ENCODE measurements at places on chromosomes 11 and 22.

DNA sequence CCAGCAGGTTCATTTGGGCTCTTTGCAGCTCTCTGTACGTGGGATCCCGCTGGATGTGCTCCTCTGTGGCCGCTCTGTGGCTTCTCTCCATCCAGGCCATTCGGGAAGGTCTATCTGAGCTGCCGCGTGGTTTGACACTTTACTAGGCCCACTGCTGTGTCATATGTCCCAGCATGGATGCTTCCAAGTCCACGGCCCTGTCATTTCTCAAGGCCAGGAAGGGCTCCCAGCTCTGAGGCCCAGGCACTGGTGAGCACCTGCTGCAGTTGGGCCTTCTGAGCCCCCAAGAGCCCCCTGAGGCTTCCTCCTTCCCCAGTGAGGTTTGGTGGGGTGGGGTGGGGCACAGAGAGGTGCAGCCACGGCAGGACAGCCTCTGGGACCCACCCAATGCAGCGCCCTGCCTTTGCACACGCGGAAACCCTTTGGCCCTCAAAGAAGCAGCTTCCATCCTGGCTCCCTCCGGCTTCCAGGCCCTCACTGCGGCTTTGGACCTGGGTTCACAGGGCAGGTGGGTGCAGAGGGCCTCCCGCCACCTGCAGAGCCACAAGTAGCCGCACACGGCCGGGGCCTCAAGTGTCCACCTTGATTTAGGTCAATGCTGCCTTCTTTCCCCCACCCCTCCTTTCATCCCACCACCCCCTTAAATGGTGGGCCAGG, 44.5 kb upstream of the FGF3 start:
- no peak for DNase-seq

GRCh38 chr22:37396488-37397084, 30.7 kb downstream of the ELFN2 start:
- no peak for DNase-seq

- DNase-seq = no peak
Measured at GRCh38 chr22:44201665-44202064, 20.9 kb downstream of the PARVG start.

- DNase-seq = no peak
Measured at GRCh38 chr22:28710107-28710506, 30.5 kb upstream of the TTC28 start.

- no peak for DNase-seq
Measured at GRCh38 chr11:78763664-78764063, 189.0 kb upstream of the NARS2 start.

GRCh38 chr22:41382610-41383009, 868 bp downstream of the TEF start:
- no peak for DNase-seq

DNA sequence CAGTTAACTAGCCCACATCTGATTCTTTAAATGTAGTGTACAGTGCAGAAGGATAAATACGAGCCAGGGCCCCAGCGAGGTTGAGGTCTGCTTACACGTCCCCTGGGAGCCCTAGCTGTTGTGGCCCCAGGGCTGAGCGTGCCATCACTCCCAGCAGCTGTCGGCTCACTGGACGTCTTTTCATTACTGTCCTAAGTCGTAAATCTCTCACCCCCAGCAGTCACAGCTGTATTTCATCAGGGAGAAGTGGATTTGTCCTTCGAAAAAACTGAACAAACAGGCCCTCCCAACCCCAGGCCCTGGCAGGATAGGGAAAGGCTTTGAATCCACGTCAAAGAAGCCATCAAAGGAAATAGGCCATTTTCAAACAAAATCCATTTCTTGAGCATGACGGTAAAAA, 110.4 kb upstream of the CSNK2A3 start:
- no peak for DNase-seq

DNA sequence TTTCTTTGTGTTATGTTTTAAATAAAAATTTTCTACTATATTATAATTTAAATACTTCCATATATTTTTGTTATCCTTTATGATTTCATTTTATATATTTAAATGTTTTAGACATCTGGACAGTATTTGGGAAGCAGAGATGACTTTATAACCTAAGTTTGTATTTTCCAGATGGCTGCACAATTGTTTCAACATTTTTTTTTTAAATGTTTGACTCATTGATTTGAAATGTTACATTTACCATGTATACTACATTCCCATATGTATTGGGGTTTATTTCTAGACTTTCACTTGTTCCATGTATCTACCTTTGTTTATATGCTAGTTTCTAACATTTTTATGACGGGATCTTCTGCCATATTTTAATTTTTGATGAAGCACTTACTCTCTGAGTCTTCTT, 766.5 kb downstream of the METTL15 start:
- no peak for DNase-seq

GRCh38 chr11:8086571-8086970, 5.6 kb downstream of the TUB start:
- no peak for DNase-seq

DNA sequence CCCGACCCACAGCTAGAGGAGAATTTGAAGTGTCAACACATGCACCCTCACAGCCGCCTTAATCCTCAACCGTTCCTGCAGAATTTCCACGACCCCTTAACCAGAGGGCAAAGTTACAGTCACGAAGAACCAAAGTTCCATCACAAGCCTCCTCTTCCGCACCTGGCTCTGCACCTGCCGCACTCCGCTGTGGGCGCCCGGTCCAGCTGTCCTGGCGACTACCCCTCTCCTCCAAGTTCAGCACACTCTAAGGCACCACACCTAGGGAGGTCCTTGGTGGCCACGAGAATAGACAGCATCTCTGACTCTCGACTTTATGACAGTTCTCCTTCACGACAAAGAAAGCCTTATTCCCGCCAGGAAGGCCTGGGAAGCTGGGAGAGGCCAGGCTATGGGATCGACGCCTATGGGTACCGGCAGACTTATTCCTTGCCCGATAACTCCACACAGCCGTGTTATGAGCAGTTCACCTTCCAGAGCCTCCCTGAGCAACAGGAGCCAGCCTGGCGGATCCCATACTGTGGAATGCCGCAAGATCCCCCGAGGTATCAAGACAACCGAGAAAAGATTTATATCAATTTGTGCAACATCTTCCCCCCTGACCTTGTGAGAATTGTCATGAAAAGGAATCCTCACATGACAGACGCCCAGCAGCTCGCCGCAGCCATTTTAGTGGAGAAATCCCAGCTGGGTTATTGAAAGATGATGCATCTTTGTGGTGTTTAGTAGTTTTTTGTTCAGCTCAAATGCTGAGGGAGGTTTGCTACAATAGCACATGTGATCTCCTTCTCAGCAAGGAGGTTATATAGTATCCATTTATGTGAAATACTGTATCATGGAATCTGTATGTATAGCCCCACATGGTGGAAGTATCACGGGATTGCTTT, 72.1 kb downstream of the ZC3H12C start:
- no peak for DNase-seq

GRCh38 chr22:42655693-42656092, 6.5 kb upstream of the CYB5R3 start:
- no peak for DNase-seq

GRCh38 chr11:115931548-115932083, 427.4 kb upstream of the CADM1 start:
- no peak for DNase-seq

GRCh38 chr11:64324692-64325469, 7.0 kb downstream of the PRDX5 start:
- no peak for DNase-seq

DNA sequence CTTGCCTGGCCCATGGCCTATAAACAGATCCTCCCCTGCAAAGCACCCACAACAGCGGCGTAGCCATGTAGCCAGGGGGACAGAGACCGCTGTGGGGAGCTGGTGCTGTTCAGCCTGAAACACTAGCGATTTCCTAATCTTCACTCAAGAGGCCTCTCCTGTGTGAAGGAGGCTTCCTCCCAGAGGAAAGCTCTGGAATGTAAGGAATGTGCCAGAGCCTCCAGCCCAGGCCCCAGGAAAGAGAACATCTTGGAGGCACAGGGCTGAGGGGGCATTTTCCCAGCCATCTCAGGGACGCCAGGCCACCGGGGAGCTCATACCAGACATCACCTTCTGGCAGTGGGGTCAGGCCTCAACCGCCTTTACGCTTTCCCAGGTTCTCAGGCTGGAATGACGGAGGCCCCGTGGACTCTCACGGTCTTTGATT, 24.0 kb downstream of the MIAT start:
- no peak for DNase-seq

DNA sequence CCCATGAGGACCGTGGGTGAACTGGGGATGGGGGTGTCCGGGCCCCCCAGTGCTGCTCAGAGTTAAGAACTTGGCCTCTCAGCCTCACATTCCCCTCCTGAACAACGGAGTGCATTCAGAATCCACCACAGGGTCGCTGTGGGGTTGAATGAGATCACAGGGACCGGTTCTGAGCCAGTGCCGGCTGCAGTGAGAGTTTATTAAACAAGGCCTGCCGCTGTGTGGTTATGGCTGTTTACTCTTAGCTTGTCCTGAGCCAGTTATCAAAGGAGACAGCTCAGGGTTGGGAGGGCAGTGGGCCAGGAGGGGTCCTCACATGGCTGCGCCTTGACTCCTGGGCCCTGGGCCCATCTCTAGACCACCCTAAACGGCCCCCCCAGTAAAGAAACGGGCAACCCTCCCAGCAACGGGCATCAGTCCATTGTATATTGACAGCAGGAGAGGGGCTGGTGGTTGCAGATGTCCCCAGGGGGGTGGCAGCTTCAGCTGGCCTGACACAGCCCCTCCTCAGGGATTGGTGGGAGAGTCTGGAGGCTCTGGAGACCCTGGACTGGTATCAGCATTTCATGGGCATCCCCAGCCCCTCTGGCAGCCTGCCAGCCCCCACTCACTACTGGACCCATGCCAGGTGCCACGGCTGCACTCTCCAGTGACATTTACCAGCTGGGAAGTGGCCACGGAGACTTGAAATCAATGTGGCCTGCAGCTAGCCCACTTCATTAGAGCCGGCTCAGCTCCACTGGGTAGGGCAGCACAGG, 15.1 kb upstream of the CABP7 start:
- DNase-seq = no peak

GRCh38 chr11:75090671-75091177, 6.0 kb downstream of the OR2AT4 start:
- DNase-seq = no peak

DNA sequence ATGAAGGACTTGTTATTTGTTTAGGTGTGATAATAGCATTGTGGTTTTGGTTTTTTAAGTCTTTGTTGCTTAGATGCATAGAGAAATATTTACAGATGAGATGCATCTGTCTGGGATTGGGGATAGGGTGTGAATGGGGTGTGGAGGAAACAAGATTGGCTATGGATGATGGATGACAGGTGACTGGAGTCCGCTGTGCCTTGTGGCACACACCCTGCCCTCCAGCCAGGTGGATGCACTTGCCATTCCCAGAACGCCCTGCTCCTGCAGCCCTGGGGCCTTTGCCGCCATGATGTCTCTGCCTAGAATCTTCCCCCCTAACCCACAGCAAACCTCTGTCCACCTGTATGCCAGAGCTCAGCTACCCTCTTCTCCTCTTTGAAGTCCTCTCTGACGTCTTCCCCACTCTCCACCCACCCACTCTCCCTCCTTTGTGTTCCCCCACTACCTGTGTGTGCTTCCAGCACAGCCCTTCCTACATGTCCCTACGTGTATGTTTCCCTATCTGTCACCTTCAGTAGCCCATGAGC, 54.7 kb downstream of the WNT11 start:
- no peak for DNase-seq

GRCh38 chr11:128181088-128181480, 406.3 kb downstream of the ETS1 start:
- no peak for DNase-seq

GRCh38 chr22:20602609-20603164, 95.3 kb downstream of the MED15 start:
- no peak for DNase-seq

DNA sequence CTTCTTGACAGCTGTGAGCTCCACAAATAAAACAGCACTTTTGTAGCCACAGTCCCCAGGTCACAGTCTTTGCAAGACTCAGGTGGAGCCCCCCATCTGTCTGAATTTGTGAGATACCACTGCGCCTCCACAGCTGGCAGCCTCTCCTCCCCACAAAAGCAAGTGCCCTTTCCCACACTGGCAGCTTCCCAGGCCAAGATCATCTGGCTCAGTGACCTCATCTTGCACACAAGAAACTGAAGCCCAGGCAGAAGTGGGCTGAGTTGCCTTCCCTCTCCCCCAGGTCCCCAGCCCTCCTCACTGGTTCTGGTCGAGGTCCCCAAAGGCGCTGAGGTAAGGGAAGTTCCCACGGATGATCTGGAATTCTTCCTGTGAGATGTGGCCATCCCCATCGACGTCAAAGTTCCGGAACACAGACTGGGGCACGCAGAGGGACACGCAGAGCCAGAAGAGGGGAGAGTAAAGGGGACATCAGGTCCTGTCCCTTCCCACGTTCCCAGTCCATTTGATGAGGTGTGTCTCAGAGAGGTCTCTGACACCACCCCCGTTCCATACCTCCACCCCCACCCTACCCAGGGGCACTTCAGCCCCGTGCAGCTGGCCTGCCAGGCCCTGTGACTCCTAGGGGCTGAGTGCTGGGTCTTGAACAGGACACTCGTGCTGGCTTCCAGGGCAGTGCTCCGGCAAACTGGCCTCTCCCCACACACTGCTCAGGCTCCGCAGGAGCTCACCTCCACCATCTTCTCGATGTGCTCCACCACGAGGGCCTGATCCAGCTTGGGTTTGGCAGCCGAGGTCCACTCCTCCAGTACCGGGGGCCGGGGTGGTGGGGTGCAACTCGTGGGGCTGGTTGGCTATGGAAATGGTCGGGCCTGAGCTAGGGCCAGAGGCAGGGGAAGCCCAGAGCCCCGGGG, 8.9 kb downstream of the RASGRP2 start:
- no peak for DNase-seq

DNA sequence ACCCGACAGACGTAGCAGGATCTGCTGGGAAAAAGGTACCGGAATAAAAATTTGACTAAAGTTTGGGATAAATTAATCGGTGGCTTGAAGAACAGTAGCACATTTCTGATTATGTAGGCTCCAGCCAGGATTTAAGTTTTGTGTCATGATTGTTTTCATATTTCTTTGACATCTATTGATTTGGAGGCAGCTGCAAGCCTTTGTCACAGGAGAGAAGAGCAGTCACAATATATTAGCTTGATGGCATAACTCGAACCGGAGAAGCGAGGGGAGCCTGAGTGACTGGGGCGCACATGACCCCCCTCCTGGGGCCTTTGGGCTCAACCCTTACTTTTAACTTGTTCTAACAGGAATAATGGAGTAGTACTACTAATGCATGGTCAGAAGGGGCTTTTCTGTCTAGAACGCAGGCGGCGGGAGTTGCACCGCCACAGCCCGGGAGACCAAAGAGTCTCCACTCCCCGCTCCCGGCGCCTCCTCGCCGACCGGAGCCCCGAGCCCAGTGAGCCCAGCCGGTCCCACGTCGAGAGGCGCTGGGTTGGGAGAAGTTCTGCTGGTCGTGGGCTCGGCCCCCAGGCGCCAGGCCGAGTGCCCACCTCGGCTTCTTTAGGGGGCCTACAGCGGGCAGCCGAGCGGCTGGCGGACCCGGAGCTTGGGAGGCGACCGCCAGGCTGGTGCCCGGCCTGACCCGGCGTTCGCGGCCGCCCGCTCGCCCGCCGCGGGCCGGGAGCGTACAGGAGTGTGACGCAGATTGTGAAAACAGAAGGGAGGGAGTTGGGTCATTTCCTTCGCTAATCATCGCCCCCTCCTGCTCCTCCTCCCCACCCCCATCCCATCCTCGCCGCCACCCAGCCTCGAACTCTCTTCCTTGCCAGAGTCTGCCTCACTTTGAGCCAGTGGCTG, 15.7 kb upstream of the PAX6 start:
- DNase-seq = no peak

- DNase-seq = no peak
Measured at GRCh38 chr22:47069270-47069669, 306.8 kb downstream of the TBC1D22A start.

GRCh38 chr11:2437516-2437915, 6.8 kb downstream of the TRPM5 start:
- DNase-seq = no peak
